ENCODE measurements at places on chromosomes 16 and 17.

- H3K27ac ChIP-seq = no peak overlapping the region
- H3K27me3 ChIP-seq = no peaks in the 10 kb centered on the region
- peaks cover 7% of the 10 kb centered on the region for H3K4me1 ChIP-seq
- H3K36me3 ChIP-seq = no peaks in the 10 kb centered on the region
- H3K4me3 ChIP-seq = no peak overlapping the region
- no peak for DNase-seq
These were observed 57.9 kb downstream of the AKAP1 start for GRCh38 chr17:57142925-57143324.

DNA sequence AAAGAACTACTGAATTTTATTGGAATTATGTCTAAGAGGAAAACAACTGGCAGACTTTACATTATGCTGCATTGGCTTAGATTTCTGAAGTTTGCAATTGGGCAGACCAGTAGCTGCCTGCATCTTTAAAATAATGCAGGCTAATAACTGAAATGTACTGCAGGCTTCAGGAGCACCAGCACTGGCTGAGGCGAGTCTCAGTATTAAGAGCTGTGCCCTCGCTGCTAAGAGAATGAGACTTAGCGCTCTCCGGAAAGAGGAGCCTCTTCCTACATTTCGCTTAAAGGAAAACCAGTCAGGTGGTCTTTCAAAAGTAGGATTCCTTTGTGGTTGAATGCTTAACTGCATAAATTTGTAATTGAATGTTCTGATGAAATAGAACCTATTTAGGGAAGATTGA is 885 bp downstream of the CNTNAP4 start:
- no peak for DNase-seq
- no peak overlapping the region for H3K27ac ChIP-seq
- H3K36me3 ChIP-seq = no peaks in the 10 kb centered on the region

GRCh38 chr16:77500934-77501664 is 66.3 kb upstream of the ADAMTS18 start:
- no peaks in the 10 kb centered on the region for H3K27me3 ChIP-seq
- no peak overlapping the region for H3K27ac ChIP-seq
- no peak for DNase-seq
- no peaks in the 10 kb centered on the region for H3K4me1 ChIP-seq
- H3K36me3 ChIP-seq = no peaks in the 10 kb centered on the region
- H3K4me3 ChIP-seq = no peak overlapping the region

- no peaks in the 10 kb centered on the region for H3K36me3 ChIP-seq
- no peaks in the 10 kb centered on the region for H3K27me3 ChIP-seq
- DNase-seq = no peak
- H3K27ac ChIP-seq = no peak overlapping the region
- no peaks in the 10 kb centered on the region for H3K4me1 ChIP-seq
These were observed 176.5 kb downstream of the SALL1 start for GRCh38 chr16:50974438-50975036.

GRCh38 chr16:88737298-88738150 is 31.2 kb downstream of the CTU2 start:
- H3K27me3 ChIP-seq = no peaks in the 10 kb centered on the region
- peak; percentile 88 for DNase-seq
- H3K36me3 ChIP-seq = no peaks in the 10 kb centered on the region
- H3K4me1 ChIP-seq = no peaks in the 10 kb centered on the region

DNA sequence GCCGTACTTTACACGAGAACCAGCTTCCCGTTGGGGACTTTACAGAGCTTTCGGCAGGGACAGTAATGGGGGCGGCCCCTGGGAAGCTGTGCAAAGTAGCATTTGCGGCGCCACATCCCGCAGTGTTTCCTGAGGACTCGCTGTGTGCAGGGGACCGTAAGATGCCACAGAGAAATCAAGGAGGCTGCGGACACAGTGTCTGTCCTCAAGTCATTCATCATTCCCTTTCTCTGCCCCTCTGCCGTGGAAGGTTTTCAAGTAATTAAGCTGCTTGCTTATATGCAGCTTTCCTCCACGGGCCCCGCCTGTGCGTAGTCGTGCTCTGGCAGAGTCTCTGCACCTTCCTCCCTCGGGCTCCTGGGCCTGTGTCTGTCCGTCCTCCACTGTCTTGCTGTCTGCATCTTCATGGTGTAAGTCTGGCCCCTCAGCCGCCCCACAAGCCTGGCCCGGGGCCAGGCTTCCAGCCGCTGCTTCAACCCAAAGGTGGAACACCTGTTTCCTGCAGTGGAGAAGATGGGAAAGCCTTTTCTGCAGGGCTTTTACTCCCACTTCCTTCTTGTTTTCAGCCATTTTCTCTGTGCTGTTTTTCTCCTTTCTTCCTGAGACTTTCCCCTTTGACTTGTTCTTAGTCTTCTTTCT is 216.9 kb upstream of the CHMP6 start:
- no peak overlapping the region for H3K4me3 ChIP-seq
- H3K4me1 ChIP-seq = no peaks in the 10 kb centered on the region
- H3K27ac ChIP-seq = no peak overlapping the region

DNA sequence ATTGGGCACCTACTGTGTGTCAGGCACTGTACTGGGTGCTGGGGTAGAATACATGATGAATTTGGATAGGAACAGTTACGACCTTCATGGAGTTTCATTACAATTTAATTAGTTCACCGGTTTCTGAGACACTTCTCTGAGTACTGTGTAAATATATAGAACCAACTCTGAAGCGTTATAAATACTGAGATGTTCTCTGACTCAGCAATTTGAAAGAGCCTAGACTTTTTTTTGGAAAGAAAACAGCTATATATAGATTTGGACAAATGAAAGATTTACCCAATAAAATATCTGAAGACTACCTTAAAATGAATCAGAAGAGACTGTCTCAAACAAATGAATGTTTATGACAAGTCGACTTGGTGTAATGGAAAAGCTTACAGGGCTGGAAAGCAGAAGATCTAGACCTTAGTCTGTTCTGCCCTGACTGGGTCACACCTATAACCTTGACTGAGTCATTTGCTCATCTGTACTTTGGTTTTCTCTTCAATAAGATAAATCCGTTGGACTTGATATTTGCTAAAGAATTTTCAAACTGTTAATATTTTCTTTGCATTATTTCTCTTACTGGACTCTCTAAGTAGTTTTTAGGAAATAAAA is 4.6 kb upstream of the GAN start:
- H3K27me3 ChIP-seq = no peaks in the 10 kb centered on the region
- H3K4me1 ChIP-seq = no peaks in the 10 kb centered on the region
- no peak overlapping the region for H3K27ac ChIP-seq
- DNase-seq = no peak
- H3K4me3 ChIP-seq = no peak overlapping the region
